ENCODE measurements at places on chromosomes 3 and 15.

DNA sequence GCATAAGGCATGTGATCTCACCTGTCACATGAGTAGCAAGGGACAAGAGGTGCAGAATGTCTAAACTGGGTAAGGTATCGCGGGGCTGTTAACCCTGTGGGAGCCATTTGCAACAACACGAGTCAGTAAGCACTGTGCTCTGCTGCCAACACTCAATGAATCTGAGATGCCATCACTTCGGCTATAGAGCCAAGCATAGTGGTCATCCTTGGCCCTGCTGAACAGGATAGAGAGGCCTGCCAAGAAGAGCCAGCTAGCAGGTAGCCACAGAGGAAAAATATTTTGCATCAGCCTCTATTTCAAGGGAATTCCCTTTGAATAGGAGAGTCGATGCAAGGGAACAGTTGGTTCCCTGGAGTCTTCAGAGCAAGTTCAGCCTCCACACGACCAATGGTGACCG lies 137.8 kb downstream of the NTRK3 start:
- no peak for DNase-seq

DNA sequence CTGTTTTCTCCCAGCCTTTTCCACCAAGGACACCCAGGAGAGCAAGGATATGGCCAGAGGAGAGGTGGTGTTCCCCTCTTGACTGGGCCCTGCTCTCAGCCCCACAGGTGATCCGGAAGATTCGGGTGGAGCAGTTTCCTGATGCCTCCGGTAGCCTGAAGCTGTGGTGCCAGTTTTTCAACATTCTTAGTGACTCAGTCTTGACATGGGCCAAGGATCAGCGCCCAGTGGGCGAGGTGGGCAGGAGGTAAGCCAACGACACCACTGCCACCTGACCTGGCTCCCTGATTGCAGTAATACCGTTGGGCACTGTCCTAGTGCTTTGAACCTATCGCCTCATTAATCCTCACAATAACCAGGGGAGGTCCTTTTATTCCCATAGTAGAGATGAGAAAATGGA lies 25.3 kb upstream of the SLC28A1 start:
- DNase-seq: no peak

GRCh38 chr15:68354268-68354667 lies 76.7 kb downstream of the FEM1B start:
- no peak for DNase-seq

DNA sequence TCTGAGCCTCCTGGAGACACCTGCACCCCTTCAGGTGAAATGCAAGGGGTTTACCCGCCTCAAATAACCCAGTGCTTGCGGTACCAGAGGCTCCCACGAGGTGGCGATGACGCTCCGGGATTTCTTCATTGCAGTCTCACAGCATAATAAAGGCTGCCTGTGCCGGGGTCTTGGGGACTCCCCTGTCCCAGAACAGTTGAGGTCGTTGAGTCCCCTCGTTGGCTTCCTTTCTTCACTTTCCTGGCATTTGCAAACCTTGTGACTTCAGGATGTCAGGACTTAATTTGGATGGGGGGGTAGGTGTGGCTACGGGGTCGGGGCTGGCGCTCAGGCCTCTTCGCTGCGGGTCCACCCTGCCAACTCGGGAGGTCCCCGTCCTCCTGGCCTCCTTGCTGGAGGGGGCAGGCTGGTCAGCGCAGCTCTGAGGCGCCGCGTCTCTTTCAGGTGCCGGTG lies 1.3 kb downstream of the GNAT1 start:
- DNase-seq: peak; percentile 48

GRCh38 chr3:184740509-184741258 lies 28.8 kb upstream of the MAGEF1 start:
- no peak for DNase-seq

GRCh38 chr3:134677196-134677986 lies 26.6 kb upstream of the KY start:
- no peak for DNase-seq

DNA sequence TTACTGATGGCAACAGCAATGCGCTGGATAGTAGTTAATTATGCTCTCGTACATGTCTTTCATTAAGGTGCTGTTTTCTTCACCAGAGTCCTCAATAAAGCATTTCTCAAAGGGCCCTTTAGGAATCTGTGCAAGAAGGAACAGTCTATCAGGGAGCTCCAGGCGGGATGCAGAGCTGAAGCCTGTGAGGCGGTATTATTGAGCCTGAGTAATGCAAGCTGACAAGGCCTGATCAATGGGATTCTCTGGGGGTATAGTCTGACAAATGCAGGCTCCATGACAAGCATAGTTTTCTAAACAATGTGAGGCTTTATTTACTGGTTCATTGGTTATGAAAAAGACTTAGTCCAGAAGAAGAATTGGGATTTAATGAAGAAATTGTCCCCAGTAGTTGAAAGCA lies 530.9 kb upstream of the CBLB start:
- DNase-seq: no peak

- DNase-seq: no peak
These were observed 59.0 kb downstream of the CLEC3B start for GRCh38 chr3:45084820-45085816.

GRCh38 chr3:187630404-187630803 lies 39.8 kb downstream of the SST start:
- no peak for DNase-seq

GRCh38 chr3:138919325-138919724 lies 27.6 kb downstream of the FOXL2 start:
- no peak for DNase-seq

DNA sequence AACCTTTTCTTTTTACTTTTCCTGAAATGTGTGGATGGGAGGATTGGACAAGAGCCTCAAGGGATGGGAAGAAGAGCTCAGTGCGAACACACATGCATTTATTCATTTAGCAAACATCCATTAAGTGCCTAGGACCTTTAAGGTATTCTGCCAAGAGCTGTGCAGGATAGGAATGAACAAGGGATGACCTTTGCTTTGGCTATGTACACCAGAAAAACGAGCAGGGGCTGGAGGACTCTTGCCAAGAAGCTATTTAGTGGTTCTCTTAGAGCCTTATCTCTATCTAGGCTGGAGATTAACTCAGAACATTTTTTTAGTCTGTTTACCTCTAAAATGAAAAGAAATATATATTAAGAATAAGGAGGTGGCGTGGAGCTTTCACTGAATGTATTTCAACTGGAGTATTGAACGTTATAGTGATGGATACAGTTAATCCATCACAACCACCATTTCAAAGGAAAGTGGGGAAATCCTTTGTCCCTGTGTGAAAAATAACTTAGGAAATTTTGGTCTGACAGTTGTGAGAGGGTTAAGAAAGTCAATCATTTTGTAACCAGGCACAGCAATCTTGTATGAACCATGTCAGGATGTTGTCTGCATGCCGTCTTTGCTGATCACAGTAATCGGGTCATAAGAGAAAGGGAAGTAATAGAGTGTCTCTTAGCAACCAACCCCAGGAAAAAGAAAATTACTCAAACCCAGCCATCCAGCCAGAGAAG lies 279.0 kb downstream of the LPP start:
- DNase-seq: no peak

DNA sequence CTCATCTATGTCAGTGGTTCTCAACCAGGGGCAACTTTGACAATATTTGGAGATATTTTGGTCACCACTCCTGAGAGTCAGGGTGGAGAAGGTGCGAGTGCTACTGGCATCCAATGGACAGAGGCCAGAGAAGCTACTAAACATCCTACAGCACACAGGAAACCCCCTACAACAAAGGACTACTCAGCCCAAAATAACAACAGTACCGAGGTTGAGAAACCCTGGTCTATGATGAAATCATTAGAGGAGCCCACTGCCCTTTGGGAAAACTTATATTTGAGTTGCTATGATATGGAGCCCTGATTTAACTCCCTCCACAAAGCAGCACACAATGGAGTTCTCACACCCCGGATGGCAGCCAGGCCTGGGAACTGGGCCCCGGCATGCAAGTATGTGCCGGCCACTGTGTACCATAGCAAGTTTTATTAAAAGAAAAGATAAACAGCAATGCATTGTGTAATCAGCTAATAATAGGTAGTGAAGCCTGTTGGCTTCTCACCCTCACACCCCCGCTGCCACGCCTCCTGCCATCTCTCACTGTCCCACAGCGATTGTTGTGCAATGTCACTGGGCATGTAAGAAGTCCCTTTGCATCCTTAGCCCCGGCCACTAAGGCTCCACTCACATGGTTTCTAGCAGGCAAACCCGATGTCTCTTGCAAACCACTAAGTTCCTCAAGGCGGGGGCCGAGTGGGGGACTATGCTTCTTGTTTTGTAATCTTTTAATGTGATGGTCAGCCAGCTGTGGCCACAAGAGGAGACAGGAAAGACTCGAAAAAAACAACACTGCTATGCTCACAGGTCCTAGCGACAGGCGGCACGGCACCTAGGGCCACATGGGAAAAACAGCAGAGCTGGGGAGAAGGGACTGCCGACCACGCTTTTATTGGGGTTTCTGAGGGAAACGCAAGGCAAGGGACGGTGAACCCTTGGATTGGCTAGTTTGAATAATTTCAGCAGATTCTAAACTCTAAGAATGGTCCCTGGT lies 110.0 kb downstream of the AQP9 start:
- DNase-seq: no peak

GRCh38 chr15:71396536-71397125 lies 281.4 kb downstream of the THSD4 start:
- DNase-seq: no peak

- no peak for DNase-seq
These were observed 73.6 kb downstream of the TM4SF4 start for GRCh38 chr3:149547954-149548668.

GRCh38 chr3:52257911-52258310 lies 12.4 kb downstream of the PPM1M start:
- DNase-seq: no peak

- no peak for DNase-seq
These were observed 396.9 kb downstream of the MAGI1 start for GRCh38 chr3:65641777-65642176.

Data from stimulated activated CD8-positive, alpha-beta memory T cell treated with anti-CD3 and anti-CD28 coated beads, Interleukin-4, amount 100 ng/mL, for 4 hours (primary cell).